PC-9 (cell line): ENCODE measurements at places on chromosomes 4 and X. TPM values are rescaled to one million over a fixed set of nuclear protein-coding genes. Genes with fewer than 3 reads are reported as not detected.

Gene FAM47C
- total RNA-seq: not detected in 2 replicates

GRCh38 chr4:177235026-177235425 lies 74.6 kb upstream of the NEIL3 start:
- no peak for DNase-seq

Gene RGN
- 0.33 TPM in 1 of 2 replicates, not detected in the other for total RNA-seq

- DNase-seq: no peak
Measured at GRCh38 chrX:63282077-63282476, 69.1 kb downstream of the SPIN4 start.

Gene CDKL5
- total RNA-seq: 4.2 and 5.0 TPM in 2 replicates

DNA sequence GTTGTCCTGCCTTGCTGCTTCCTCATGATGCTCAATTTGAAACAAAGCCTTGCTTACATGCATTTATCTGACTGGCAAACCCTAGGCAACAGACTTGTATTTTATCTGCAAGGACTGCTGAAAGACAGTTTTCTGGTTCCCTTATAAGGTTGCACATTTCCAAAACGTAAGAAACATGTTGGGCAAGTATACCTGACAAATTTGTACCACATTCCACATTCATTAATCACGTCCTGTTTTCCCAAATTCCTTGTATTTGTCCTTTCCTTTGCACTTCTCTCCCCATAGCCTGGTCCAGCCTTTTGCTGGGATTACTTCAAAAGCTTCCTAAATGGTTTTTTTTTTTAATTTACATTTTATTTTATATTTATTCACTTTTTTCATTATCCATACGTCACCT lies 310.1 kb downstream of the PPP3CA start:
- DNase-seq: no peak

- DNase-seq: no peak
Measured at GRCh38 chr4:139738846-139739613, 73.4 kb downstream of the MGST2 start.

Gene EDA2R
- not detected in 2 replicates for total RNA-seq

DNA sequence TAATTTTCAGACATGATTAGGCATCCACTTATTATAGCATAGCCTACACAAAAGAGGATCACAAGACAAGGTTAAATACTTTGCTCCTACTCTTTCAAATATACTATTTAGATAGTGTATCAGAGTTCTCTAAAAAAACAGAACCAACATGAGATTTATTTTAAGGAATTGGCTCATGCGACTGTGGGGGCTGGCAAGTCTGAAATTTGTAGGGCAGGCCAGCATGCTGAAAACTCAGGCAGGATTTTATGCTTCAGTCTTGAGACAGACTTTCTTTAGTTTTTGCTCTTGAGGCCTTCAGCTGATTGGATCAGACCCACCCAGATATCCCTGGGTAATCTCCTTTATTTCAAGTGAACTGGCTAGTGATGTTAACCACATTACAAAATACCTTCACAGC lies 169.5 kb downstream of the MAML3 start:
- DNase-seq: no peak

GRCh38 chr4:169143335-169143734 lies 127.4 kb downstream of the SH3RF1 start:
- no peak for DNase-seq

Gene HPRT1
- 49.4 and 61.7 TPM in 2 replicates for total RNA-seq

DNA sequence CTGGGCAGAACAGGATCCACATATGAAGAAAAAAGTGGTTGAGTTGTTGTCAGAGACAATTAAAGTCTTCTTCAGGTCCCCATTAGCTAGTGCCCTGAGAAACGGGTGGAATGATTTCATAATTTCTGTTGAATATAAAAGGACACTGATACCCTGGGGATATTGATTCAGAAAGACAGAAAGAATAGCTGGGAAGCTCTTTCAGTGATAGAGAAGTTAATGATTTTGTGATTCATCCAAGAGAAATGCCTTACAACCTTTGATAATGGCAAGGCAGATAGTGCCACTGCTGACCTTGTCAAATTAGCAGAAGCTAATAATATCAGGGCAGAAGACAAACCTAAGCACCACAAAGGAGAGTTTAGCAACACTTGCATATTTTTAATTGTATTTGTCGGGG lies 37.9 kb downstream of the UNC5C start:
- no peak for DNase-seq

GRCh38 chr4:663438-664428 lies 10.3 kb downstream of the ATP5ME start:
- DNase-seq: peak; percentile 55
